ENCODE measurements at places on chromosomes 2 and 18.

GRCh38 chr2:111135237-111135909 lies 14.7 kb downstream of the BCL2L11 start:
- no peak for DNase-seq

DNA sequence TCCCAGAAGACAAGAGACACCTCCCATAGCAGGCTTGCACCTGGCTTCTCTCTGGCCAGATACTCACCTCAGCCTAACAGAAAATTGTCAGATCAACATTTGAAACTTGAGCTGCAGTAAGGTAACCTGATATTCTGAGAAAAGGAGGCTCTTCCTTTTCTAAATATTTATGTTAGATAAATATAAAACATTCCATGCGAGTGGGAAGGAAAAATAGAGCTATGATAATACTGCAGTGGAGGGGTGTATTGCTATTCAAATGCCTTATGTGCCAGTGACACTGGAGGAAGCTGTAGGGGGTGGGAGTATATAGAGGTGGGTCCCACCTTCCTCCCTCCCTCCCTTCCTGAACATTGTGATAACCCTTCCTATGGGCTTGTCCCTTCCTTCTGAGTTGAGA lies 515.5 kb upstream of the CHAC2 start:
- DNase-seq: no peak

GRCh38 chr2:190535586-190535985 lies 1.1 kb upstream of the NEMP2 start:
- DNase-seq: no peak

DNA sequence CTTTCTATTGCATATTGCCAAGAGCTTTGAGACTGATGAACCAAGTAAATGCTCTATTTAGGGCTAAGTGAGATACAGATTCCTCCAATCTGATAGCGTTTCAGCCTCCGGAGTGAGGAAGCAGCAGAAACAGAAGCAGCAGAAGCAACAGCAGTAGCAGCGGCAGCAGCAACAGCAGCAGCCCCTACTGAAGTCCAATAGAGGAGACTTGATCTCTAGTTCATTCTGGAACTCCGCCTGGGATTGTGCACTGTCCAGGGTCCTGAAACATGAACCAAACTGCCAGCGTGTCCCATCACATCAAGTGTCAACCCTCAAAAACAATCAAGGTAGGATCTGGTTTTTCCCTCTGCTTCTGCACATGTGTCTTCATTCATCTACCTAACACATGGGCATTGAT lies at the start of gene DPP10:
Gene DPP10, plus strand, starts transcription at position 132 of the 400 bp plus-strand sequence.
- peak; percentile 16 for DNase-seq

DNA sequence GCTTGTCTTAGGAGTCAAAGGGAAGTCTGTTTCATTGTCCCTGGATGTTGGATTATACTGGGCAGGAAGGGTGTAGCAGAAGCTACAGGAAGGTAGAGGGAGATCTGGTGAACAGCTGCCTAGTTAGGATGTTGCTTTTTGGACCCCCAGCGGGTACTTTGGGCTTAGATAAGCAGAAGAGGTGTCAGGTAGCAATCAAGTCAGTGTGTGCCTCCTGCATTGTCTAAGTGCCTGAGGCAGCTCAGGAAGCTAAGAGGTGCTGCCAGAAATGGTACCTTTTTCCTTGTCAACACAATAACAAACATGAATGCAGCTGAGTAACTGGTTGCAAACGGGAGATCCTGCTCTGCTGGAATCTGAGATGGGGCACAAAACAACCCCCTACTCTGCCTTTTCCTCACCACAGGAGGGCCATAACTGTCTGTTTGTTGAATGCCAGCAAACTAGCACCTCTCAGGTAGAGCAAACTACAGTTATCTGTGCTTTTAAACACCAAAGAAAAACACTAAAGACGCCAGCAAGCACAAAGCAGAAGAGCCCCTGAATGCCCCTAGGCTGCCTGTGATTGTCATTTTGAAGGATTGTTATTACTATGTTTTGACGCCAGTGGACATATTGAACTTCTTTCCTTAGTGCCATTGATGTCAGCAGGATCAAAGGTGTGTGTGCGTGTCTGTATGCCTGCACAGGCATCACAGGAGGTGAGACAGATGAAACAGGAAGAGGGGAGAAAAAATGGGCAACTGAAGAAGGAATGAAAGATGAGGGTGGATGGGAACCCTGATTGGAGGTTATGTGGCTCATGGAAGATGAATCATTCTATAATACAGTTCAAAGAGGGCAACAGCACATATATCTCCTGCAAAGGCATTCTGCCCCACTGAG lies 151.4 kb downstream of the ETAA1 start:
- no peak for DNase-seq

- no peak for DNase-seq
Measured at GRCh38 chr2:200252265-200253067, 54.0 kb upstream of the SPATS2L start.

- no peak for DNase-seq
Measured at GRCh38 chr2:150188177-150188576, 299.3 kb downstream of the RND3 start.

GRCh38 chr2:223051693-223052289 lies at the start of gene KCNE4:
TSS of gene KCNE4 (plus strand) at chr2:223052190. CDS start at chr2:223052831, 641 bp downstream.
- DNase-seq: no peak

DNA sequence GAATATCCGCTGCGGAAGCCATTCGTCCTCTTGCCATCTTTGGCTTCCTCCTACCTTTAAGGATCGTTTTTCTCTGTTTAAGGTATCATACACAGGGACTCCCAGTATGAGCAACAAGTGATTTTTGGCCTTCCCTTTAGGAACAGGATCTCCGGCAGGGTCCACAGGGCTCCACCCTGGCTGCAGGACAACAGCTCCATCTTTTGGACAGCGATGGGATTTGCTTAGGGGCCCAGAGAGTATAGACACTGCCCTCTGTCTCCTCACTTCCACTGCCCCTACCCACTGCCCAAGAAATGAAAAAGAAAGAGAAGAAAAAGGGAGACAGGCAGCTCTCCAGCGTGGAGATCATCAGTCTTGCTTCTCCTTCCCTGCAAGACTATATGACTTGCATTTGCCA lies 224.5 kb downstream of the UXS1 start:
- peak; percentile 47 for DNase-seq

DNA sequence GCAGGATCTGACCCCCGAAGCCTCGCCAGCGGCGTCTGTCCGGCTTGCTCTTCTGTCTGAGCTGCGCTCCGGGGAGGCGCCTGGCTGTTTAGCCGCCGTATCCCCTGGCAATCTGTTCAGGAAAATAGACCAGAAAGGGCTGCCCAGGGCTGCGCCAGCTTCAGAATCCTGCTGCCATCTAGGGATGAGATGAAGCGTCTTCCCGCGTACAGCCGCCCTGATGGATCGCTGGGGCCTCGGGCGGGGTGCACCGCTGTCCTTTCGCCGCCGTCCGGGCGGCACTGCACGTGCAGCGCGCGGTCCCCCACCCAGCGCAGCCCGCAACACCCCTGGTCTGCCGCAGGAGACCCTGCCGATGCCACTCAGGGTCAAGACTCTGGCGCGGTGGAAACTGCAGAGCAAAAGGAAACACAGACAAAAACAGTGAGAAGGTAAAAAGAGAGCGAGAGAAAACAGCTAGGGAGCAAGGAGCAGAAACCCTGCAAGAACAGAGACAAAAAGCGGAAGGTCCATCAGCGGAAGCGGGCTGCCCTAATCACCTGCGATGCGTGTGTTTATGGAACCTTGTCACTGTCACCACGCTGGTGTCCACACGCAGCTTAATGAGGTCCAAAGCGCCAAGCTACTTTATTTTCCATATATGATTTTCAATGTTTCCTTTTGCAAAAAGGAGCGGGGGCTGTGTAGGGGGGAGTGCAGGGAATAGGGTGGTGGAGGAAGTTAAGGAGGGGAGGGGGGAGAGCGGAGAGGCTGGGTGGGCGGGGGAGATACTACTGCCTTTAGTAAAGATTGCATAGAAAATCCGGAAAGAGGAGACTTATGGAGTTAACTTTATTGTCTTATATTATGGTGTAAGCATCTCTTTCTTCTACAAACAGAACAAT lies 2113.3 kb upstream of the PIK3C3 start:
- DNase-seq: no peak

GRCh38 chr18:63899206-63899605 lies 8.6 kb upstream of the SERPINB10 start:
- no peak for DNase-seq

GRCh38 chr2:120749506-120750431 lies 14.1 kb downstream of the GLI2 start:
- DNase-seq: no peak

DNA sequence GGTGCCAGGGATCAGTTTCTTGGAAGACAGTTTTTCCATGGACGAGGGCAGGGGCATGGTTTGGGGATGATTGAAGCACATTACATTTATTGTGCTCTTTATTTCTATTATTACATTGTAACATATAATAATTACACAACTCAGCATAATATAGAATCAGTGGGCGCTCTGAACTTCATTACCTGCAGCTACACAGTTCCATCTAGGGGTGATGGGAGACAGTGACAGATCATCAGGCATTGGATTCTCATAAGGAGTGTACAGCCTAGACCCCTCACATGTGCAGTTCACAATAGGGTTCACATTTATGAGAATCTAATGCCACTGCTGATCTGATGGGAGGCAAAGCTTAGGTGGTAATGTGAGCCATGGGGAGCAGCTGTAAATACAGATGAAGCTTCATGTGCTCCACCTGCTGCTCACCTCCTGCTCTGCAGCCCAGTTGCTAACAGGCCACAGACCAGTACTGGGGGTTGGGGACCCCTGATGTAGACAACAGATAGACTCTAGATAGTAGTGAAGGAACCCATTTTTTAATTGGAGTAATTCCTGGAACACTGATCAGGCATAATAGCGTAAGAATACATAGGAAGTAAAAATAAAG lies 41.5 kb upstream of the MC4R start:
- DNase-seq: no peak
